Activated T-helper 1 cell treated with anti-CD3 and anti-CD28 coated beads, Interleukin-12 subunit alpha, Interleukin-12 subunit beta, Interleukin-2, Interleukin-4 antibody, amounts not matched to agents 30 ng/mL and 10 ng/mL and 1 ng/mL, durations not matched to agents 14 hours and 24 hours and 36 hours (primary cell): ENCODE measurements at places on chromosomes 7 and 10. TPM values are rescaled to one million over a fixed set of nuclear protein-coding genes. Genes with fewer than 3 reads are reported as not detected.

The BCCIP gene
- 127 and 128 TPM in 2 replicates for total RNA-seq

The CALML5 gene
- total RNA-seq: not detected in 2 replicates

DNA sequence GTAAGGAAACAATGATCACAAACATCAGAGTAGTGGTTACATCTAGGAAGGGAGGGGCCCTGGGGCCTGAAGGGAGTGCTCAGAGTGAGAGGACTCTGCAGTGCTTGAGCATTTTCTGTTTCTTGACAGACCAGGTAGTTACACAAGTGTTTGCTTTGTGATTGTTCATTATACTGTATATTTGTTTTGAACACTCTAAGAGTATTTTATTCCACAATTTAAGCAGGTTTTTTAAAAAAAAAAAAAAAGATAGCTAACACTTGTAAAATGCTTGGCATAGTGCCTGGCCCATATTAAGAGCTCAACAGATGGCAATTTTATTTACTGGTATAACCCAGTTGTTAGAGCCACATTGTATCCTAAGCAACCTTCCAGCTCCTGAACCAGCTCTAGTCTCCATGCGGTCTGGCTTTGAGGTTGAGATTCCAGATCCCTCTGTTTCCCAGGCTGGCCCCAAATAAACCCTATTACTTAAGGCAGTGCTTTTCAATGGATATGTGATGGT lies 20.1 kb upstream of the ATXN7L1 start:
- no peaks in the 10 kb centered on the region for H3K4me1 ChIP-seq
- H3K27me3 ChIP-seq: peaks cover 4% of the 10 kb centered on the region
- H3K4me3 ChIP-seq: no peak overlapping the region
- no peaks in the 10 kb centered on the region for H3K36me3 ChIP-seq

DNA sequence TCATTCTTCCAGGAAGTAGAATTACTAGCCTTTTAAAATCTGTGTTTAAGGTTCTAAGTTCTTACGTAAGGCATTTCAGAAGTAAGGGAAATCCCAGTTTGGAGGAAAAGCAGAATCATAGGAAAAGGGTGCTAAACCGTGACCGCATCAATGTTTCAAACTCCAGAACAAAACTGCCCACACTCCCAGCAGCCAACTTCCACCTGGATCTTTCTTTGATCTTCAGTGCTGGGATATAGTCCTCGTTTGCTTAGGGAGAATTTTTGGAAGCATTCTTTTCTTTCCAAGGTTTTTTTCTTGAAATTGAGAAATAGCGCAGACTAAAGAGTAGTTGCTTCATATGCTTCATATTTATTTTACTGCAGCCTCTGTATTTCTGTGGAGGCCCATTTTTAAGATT lies 8.9 kb downstream of the PROSER2 start:
- H3K36me3 ChIP-seq: no peaks in the 10 kb centered on the region
- H3K27me3 ChIP-seq: peaks cover 34% of the 10 kb centered on the region
- no peak overlapping the region for H3K27ac ChIP-seq
- no peaks in the 10 kb centered on the region for H3K4me1 ChIP-seq
- DNase-seq: no peak

GRCh38 chr7:15543256-15543655 lies 18.6 kb downstream of the AGMO start:
- H3K4me3 ChIP-seq: no peak overlapping the region
- no peaks in the 10 kb centered on the region for H3K27me3 ChIP-seq
- H3K27ac ChIP-seq: no peak overlapping the region

GRCh38 chr7:127647636-127648035 lies 4.4 kb upstream of the SND1 start:
- no peak for DNase-seq
- H3K27me3 ChIP-seq: peaks cover 6% of the 10 kb centered on the region
- peaks cover 5% of the 10 kb centered on the region for H3K36me3 ChIP-seq
- no peak overlapping the region for H3K27ac ChIP-seq

DNA sequence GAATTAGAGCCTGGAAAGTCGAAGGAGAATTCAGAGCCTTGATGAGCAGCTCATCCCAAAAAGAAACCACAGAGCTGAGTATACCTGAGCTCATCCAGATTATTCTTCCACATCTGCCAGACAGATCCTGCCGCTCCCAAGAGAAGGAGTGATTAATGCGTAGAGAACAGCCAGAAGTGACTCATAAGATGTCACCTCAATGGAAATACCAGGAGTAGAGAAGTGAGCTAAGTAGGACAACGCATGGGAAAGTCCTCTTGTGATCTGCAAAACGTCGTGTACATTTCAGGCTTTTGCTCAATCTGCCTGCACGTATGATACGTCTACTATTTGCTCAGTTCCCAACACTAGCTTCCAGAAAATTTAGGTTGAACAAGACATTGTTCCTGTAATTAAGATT lies 230.5 kb upstream of the AUTS2 start:
- no peak overlapping the region for H3K27ac ChIP-seq
- no peaks in the 10 kb centered on the region for H3K36me3 ChIP-seq
- no peak overlapping the region for H3K4me3 ChIP-seq

- H3K4me3 ChIP-seq: no peak overlapping the region
- peaks cover 2% of the 10 kb centered on the region for H3K27me3 ChIP-seq
- peaks cover 17% of the 10 kb centered on the region for H3K4me1 ChIP-seq
- DNase-seq: no peak
- no peak overlapping the region for H3K27ac ChIP-seq
Observed at GRCh38 chr10:4101918-4102654, 317.1 kb upstream of the KLF6 start.

DNA sequence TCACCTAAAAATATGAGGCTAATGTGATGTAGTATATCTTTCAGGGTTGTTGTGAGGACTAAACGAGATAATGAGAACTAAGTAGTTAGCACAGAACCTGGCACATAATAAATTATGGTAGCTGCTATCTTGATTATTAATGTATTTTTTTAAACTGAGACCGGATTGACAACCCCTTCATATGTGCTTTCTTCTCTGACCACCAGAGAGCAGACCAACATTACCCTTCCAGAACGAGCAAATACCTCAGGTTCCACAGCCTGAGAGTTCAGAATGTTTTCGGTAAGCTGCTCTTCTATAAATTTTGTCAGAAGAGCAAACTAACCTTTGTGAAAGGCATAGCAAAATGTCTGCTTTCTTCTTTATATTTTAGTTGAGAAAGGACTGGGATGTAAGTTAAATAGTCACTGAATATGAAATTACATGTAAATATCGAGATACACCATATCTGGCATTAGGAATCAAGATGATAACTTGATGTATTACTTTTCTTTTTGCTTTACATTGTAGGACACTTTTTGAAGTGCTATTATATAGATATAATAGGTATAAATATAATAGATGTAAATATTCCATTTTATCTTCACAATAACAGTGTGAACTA lies 13.6 kb upstream of the BPGM start:
- H3K27me3 ChIP-seq: peaks cover 5% of the 10 kb centered on the region
- H3K4me3 ChIP-seq: no peak overlapping the region
- peaks cover 20% of the 10 kb centered on the region for H3K4me1 ChIP-seq
- no peak for DNase-seq

DNA sequence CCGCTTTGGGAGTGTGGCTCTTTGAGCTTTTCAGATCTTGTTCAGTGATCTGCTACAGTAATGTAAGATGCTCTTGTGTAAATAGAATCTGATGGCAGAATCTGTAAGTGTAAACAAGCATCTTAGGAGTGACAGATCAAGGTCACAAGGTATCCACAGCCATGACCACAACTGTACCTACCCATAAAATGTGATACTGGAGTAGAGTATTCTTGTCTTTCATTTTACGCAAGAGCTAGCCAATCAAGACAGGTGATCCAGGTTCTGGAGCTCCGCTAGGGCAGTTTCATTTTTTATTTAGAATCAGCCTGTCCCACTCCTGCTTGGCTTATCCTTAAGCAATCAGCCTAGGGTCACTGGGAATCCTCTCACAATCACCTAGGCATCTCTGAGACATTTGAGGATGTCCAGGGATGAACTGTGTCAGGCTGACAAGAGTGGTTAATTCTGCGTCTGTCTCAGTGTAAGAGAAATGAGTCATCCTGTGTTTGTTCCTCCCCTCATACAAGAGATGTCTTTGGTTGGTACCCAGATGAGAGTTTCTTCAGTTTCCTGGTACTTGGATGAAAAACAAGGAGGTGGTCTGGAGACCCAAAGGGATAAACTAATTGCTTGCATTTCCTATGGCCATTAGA lies 13.6 kb downstream of the ZNF138 start:
- DNase-seq: no peak
- H3K27ac ChIP-seq: no peak overlapping the region
- H3K4me3 ChIP-seq: no peak overlapping the region
- no peaks in the 10 kb centered on the region for H3K27me3 ChIP-seq

DNA sequence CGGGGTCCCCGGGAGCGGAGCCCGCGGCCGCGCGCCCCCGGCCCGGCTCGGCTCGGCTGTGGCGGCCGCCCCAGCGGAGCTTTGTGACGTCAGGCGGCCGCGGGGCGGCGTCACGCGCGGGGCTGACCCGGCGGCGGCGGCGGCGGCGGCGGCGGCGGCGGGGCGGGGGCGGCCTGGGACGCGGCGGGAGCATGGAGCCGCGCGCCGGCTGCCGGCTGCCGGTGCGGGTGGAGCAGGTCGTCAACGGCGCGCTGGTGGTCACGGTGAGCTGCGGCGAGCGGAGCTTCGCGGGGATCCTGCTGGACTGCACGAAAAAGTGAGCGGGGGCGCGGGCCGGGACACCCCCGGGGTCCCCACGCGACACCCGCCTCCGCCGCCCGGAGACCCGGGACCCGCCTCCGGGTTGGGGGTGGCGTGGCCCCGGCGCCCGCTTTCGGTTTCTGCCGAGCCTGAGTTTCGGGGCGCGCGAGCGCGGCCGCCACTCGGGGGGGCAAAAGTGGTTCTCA lies at the start of gene PWWP2B:
Gene PWWP2B, plus strand, starts transcription at position 165 of the 506 bp plus-strand sequence. Its CDS starts 27 bp downstream, at position 192.
- H3K4me3 ChIP-seq: peak within 1 kb of the TSS; percentile 86
- DNase-seq: peak; percentile 61
- peak within 1 kb of the TSS; percentile 79 for H3K27ac ChIP-seq
- H3K27me3 ChIP-seq: peaks cover 4% of the 10 kb centered on the region
- peaks cover 2% of the 10 kb centered on the region for H3K36me3 ChIP-seq

DNA sequence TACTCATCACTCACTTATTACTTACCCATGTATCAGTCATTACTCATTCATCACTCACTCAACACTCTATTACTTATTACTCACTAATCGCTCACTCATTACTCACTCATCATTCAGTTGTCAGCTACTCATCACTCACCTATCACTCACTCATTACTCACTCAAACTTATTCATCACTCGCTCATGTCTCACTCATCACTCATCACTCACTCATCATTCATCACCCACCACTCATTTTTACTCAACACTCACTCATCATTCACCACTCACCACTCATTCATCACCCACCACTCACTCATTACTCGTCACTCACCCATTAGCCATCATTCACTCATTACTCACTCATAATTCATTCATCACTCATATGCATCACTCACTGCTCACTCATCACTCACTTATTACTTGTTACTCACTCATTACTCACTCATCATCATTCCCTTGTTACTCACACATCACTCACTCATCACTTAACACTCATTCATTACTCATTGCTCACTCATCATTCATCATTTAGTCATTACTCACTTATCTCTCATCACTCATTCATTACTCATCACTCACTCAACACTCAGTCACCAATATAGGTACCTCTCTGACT lies 237.9 kb downstream of the ADARB2 start:
- H3K36me3 ChIP-seq: no peaks in the 10 kb centered on the region
- no peak overlapping the region for H3K27ac ChIP-seq
- H3K27me3 ChIP-seq: no peaks in the 10 kb centered on the region
- DNase-seq: no peak
- no peaks in the 10 kb centered on the region for H3K4me1 ChIP-seq
- H3K4me3 ChIP-seq: no peak overlapping the region

DNA sequence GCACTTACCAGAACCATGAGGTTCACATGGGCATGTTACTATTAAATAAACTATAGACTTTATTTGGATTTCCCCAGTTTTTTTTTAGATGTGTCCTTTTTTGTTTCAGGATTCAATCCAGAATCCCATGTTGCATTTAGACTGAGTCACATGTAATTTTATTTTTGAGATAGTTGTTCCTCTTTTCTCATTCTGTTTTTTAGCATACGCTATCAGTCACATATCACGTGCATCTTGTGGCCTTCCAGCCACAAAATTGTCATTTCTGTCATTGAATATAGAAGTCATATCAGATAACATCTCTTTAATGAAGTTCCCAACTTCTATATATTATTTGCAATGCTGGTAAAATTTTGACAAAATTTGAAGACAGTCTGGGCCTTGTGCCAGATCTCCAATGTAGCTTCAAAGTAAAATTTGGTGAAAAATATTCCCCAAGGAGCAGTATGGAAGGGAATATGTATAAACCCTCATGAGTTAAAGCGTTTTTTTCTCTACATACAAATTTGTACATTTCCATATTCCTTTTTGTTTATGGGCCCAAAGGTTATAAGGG lies 132.3 kb upstream of the MKI67 start:
- no peak overlapping the region for H3K4me3 ChIP-seq
- DNase-seq: no peak
- no peak overlapping the region for H3K27ac ChIP-seq
- H3K27me3 ChIP-seq: peaks cover 6% of the 10 kb centered on the region
- peaks cover 6% of the 10 kb centered on the region for H3K4me1 ChIP-seq

- peaks cover 9% of the 10 kb centered on the region for H3K4me1 ChIP-seq
- H3K27me3 ChIP-seq: peaks cover 2% of the 10 kb centered on the region
- DNase-seq: no peak
- peaks cover 30% of the 10 kb centered on the region for H3K36me3 ChIP-seq
Observed at GRCh38 chr10:1130995-1131790, 75.0 kb downstream of the WDR37 start.

DNA sequence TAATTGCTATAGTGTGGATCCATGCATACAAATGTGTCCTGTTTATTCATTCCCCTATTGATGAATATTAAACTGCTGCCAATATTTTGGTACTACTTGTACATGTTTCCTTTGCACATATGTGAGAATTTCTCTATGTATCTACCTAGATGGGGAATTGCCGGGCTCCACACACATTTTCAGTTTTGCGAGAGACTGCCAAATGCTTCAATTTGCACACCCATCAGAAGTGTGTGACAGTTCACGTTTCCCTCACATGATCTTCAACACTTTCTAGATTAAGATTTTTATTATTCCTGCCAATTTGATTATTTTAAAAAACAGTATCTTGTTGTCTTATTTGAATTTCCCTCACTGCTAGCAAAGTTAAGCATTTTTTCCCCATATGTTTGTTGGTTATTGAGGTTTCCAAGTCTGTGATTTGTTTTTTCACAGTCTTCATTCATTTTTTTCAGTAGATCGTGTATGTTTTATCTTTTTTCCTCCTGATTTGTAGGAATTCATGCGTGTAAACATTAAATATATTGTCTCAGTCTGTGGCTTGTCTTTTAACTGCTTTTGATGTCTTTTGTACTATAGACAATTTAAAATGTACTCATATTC lies 2.4 kb upstream of the KLF14 start:
- no peak overlapping the region for H3K27ac ChIP-seq
- H3K4me1 ChIP-seq: peaks cover 8% of the 10 kb centered on the region
- peaks cover 55% of the 10 kb centered on the region for H3K27me3 ChIP-seq
- H3K4me3 ChIP-seq: no peak overlapping the region
- no peak for DNase-seq

DNA sequence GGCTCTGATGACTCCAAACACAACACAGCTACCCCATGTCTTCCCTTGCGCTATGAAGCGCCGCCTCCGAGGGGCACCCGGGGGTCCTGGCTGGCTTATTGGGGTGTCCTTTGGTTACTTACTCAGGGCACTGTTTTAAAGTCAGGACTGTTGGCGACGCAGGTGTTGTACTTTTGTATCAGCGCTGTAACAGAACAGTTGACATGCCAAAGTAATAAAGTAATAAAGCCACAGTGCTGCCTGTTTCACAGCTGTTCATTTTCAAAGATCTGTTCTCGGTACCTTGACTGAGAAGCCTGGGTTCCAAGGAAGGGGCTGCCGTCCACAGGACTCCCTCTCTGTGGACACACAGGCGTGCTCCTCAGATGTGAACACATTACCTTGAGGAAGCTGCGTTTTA lies 64.1 kb downstream of the WDR37 start:
- no peak overlapping the region for H3K27ac ChIP-seq
- DNase-seq: no peak
